Urinary bladder (tissue), 4 donors: ENCODE measurements at places on chromosomes 13 and 19. TPM values are rescaled to one million over a fixed set of nuclear protein-coding genes. Genes with fewer than 3 reads are reported as not detected.

The CAPS gene
- total RNA-seq = 26.5 TPM

The GPR32 gene
- not detected for total RNA-seq

DNA sequence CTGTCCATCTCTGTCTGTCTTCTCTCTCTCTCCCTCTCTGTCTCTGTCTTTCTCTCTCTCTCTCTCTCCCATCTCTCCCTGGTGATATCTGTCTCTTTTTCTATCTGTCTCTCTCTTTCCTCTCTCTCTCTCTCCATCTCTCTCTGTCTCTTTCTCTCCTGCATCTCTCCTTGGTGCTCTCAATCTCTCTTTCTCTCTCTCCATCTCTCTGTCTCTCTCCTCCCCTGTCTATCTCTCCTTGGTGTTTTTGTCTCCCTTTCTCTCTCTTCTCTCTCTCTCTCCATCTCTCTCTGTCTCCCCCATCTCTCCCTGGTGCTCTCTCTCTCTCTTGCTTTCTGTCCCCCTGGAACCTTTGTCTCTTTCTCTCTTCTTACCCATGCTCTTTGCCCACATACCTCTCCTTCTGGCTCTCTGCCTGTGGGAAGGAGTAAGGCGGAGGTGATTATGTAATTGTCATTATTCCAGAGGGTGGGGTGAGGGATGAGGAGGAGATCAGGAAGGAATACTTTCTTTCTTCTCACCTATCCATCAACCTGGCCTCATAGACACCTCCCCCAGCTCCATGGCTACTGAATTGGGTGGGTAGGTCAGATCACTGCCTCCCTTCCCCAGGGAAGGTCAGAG lies 30.9 kb upstream of the CYP2B6 start:
- no peak for DNase-seq

- DNase-seq = no peak
Observed at GRCh38 chr19:1606138-1606651, 933 bp upstream of the UQCR11 start.

DNA sequence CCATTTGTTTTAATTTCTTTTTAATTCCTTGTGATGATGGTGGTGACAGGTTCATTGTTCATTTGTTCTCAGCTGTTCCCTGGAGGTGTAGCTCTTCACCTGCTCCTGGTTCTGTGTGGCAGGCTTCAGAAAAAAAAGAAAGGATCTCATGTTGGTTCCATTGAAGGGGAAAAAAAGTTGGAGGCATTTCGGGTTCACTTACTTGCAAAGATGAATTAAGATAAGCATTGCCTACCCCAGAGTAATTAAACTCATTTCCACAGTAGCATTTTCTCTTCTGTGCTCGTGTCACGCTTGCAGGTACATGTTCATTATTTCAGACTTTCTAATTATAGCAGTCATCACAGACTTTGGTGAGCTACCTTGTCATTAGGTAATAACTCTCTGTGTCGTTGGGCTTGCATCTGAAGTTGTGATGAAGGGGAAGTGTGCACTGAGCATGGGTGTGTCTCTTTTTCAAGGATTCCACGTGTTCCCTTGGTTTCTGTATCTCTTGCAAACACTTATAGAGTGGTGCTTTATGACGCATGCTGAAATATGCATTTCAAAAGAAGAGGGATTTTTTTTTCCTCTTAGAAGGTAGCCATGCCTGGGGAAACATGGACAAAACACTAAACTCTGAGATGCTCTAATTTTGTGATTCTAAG lies 69.1 kb downstream of the MTUS2 start:
- no peak for DNase-seq

DNA sequence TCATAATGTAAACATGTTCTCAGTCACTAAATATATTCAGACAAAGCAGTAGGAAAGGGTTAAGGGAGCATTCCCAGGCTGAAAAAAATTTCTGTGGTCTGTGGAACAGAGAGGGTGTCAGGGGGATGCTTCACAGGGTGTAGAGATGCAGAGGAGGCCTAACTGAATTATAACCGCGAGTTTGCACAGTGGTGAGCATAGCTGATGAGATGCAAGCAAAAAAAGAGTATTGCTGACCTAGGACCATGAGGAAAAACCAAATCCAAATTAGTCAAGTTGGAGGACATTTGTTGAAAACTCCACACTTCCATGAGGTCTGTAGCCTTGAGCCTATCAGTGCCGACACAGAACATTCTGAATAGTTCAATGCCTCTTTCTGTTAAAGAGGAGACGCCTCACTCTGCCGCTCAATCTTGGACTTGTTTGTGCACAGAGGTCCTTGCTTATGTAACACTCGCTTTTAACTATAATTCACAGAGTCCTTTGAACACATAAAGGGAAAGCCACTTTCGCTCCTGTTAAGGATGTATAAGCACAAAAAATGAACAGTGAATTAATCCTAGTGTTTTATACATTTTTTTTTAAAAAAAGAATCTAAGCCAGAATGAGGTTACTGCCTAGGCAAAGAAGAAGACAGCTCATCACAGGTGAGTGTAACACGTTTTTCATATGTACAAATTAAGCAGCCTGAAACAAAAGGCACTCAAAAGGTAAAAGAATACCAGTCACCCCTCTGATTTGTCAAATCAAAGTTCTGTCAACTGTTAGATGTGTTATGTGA lies 25.8 kb upstream of the INTS6 start:
- DNase-seq = no peak
